ENCODE measurements at places on chromosomes 1 and 21. TPM values are rescaled to one million over a fixed set of nuclear protein-coding genes. Genes with fewer than 3 reads are reported as not detected.

DNA sequence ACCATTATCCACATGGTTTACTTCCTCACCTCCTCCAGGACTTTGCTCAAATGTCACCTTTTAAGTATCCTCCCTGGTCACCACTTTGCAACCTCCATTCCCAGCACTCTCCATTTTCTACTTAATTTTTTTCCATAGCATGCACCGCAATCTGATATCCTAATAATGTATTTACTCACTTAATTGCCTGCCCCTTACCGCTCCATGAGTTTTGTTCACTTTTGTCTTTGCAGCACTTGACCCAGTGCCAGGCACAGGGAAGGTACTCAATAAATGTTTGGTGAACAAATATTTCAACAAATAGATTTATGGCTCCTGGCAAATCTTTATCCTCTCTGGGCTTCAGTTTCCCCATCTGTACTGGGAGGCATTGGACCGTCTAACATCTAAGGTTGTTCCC is 53.6 kb downstream of the UBE2T start:
- no peak for DNase-seq

- peak; percentile 80 for DNase-seq
Measured at GRCh38 chr1:201850053-201850397, 21.1 kb downstream of the IPO9 start.

DNA sequence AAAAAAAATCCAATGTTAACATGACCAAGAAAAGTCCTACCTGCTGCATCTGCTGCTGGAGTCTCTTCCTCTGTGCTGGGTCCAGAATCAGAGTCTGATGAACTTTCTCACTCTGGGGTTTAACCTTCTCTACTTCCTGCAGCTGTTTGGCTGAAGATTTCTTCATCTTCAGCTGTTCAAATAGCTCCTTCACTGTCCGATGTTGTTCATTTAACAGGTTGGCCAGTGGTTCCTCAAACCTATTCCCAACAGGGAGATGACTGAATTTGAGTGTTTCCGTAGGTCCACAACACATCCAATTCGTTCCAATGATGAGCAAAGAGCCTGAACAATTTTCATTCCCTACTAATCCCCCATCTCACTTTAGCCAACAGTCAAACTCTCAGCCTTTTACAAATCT is 79.4 kb downstream of the GON4L start:
- DNase-seq: no peak

DNA sequence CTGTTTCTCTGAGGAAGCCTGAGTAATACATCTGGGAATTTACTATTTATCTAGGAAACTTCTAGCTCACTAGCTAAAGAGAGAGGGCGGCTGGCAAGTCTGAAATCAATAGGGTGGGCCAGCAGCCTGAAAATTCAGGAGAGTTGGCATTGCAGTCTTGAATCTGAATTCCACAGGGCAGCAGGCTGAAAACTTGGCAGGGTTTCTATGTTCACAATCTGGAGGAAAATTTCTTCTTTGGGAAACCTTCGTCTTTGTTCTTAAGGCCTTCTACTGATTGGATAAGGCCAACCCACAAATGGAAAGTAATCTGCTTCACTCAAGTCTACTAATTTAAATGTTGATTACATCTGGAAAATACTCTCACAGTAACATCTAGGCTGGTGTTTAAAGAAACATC is 101.0 kb upstream of the COG2 start:
- DNase-seq: no peak

GRCh38 chr1:9449110-9449627 is 90.1 kb upstream of the SLC25A33 start:
- no peak for DNase-seq

GRCh38 chr1:52204696-52205095 is 62.8 kb downstream of the ZFYVE9 start:
- DNase-seq: no peak

DNA sequence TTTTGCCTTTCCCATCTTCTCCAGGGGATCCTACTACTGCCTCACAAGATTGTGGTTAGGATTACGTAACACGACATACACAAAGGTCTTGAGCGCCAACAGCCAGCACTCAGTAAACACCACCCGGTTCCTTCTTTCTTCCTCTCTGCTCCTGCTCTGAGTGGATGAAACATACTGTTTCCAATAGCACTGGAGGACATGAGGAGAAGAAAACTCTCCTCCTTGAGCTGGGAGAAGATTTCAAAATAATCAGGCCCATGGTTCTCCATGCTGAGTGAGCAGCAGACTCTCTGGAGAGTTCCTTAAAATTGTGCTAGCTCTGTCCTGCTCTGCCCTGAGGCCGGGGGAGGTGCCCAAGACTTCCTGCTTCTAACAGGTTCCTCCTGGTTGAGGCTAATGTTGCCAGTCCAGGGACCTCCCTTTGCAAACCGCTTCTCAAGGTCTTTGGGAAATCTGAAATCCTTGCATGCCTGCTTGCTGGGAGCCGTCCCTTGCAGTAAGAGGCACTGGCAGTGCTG is 29.4 kb upstream of the MX1 start:
- no peak for DNase-seq

DNA sequence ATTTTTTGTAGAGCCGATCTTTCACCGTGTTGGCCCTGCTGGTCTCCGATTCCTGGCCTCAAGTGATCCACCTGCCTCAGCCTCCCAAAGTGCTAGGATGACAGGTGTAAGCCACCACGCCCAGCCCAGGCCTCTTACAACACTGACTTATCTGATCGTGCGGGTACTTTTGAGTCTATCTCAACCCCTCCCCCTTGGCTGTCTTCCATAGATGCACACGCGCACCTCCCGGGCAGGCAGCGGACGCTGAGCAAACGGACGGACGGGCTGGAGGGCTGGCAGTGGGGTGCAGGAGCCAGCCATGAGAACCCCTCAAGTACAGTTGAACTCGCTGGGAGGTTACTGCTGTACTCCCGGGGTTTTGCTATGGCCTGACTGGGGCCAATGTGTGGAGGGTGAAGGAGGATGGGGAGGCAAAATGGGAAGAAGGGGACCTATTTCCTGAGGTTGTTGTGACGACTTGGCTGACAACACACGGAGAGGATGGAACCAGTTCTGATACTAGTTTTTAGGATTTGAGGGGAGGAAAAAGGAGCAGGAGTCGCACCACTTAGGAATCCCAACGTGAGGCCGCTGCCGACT is 959 bp downstream of the CD58 start:
- DNase-seq: no peak

- DNase-seq: no peak
Measured at GRCh38 chr1:152886085-152886484, 8.0 kb downstream of the SMCP start.

- DNase-seq: no peak
Measured at GRCh38 chr21:39159342-39160063, 23.7 kb downstream of the PSMG1 start.

DNA sequence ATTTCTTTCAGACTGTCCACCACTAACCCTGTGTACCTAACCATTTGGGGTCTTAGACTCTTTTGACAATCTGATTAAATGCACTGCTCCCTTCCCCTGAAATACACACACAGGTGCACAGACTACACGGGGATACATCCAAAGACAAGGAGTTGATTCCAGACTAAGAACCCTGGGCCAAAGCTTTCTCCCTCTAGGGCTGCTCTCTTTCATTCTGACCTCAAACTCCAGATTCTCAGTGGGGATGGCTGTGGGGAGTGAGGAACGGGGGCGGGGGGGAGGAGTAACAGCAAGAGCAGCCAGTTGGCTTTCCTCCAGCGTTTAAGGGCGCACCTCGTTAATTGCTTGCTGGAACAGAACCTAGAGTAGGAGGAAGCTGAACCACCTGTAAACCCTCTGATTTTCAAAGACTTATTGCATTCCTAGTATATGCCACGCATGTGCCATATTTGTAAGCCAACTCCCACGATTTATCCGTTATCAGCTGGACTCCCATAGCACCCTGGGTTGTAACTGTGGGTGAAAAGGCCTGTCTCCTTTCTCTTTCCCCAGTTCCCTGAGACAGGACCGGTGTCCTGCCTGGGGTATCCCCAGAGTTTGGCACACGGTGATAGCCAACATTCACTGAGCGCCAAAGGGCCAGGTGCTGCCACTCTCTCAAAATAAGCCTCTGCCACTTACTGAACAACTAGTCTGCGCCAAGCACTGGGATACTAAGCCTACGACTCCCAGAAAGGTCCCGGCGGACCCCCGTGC is 920 bp downstream of the MTHFR start:
- no peak for DNase-seq

GRCh38 chr1:177021687-177022086 is 142.8 kb downstream of the ASTN1 start:
- no peak for DNase-seq

GRCh38 chr1:218812360-218812759 is 361.3 kb upstream of the LYPLAL1 start:
- no peak for DNase-seq

- no peak for DNase-seq
Measured at GRCh38 chr1:154422521-154422920, 17.4 kb downstream of the IL6R start.

DNA sequence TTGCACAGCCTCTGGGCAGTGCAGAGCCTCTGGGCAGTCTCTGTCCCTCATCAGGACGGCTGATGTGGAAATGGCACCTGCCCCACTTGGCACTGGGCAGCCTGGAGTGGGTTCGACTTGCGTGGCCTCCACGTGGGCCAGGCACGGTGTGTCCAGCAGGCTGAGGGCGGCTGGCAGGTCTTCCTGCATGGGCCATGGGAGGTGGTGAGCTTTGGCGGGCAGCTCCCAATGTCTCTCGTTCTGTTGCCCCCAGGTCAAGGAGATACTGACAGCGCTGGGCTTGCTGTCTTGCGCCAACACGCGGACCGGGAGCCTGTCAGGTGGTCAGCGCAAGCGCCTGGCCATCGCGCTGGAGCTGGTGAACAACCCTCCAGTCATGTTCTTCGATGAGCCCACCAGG is 33.2 kb downstream of the TFF3 start:
- no peak for DNase-seq

DNA sequence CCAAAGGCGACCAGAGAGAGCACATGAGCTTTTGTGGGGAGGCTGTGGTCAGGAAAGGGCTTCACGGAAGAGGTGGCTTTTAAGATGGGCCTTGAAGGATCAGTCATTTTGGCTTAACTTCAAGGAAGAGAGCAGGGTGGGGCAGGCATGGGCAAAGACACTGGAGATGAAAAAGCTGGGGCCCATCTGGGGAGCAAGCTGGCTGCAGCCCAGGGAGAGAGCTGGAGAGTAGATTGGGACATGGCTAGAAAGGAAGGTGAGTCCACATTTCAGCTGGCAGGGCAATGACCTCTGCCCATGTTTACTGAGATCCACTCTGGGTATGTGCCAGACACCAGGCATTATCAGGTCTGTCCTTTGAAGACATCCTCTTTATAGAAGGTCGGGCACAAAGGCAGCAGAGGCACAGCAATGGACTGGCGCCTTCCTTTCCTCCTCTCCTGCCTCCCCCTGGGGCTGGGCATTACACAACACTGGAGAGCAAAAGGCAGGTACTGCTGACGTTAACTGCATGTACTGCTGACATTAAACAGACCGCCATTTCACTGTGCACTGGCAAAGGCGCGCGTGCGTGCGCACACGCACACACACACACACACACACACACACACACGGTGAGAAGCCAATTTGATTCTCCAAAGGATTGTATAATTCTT is 2.2 kb upstream of the UBXN10 start:
- DNase-seq: no peak

- no peak for DNase-seq
Measured at GRCh38 chr1:101311146-101311920, 74.5 kb downstream of the S1PR1 start.

DNA sequence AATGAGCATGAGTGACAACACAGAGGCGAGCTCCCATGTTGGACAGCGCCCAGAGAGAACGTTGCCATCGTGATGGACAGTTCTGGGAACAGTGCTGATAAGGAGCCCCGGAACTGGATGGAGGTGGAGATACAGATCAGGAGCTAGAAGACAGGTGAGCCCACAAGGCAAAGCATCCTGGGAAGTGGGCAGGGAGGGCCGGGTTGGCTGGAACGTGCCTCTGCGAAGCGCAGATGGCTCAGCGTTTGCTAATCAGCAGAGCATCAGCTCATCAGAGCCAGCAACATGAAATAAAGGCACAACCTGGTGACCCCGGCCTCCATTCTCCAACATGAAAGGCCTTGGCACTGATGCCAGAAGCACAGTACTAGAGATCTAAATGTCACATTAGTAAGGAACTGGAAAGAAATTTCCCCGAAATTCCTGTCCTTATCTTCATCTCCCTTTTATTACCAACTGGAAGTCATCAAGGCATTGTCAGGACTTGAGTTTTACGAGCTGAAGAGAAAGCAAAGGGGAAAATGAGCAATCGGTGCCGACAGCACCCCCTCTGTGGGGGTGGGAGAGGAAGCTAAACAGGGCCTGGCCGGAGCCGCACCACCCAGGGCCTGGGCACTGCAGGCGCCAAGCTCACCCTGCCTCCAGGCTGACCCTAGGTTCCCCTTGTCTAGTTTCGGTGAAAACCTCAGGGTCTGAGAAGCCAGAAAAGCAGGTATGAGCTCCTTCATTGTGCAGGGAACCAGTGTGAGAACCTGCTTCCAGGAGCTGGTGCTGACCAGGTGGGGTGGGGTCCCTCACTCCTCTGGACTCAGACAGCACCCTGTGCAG is 19.9 kb downstream of the ABCA4 start:
- no peak for DNase-seq

DNA sequence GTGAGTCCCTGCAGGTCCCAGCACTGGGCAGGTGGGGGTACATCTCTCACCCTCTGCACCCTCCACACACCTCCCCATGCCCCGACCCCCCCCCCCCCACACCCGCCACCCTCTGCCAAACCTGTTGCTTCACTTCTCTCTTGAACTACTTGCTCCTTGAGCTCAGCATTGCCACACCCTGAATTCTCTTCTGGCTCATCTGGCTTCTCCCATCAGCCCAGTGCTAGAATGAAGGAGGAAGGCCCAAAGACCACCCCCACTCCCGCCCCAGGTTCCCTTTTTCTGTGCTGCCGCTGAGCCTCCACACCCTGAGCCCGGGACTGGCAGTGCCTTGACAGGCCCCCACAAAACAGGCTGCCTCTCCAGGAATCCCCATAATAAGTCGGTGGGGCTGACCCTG is 6.4 kb upstream of the TNNI1 start:
- DNase-seq: no peak

GRCh38 chr1:101188331-101188730 is 48.5 kb upstream of the S1PR1 start:
- no peak for DNase-seq

The TDRD10 gene
- 1.6 TPM for total RNA-seq

The TCHHL1 gene
- not detected for total RNA-seq

The ANKRD45 gene
- not detected for total RNA-seq

The OR2M5 gene
- total RNA-seq: not detected

The LMOD1 gene
- total RNA-seq: not detected

The PMVK gene
- 8.1 TPM for total RNA-seq

The ILDR2 gene
- total RNA-seq: not detected
